Iris pigment epithelial cell (primary cell): ENCODE measurements at places on chromosomes 11 and 22.
A peak's percentile ranks its signal among the peaks of the same experiment; 100 is the strongest.

- DNase-seq: peak; percentile 30
These were observed 44.9 kb upstream of the FADD start for GRCh38 chr11:70158201-70158600.

- DNase-seq: peak; percentile 55
These were observed 15.6 kb downstream of the SREBF2 start for GRCh38 chr22:41848468-41848867.

GRCh38 chr11:37812281-37812880, 1214.3 kb upstream of the RAG2 start:
- no peak for DNase-seq

GRCh38 chr11:74687237-74688023, 43.8 kb downstream of the CHRDL2 start:
- peak; percentile 52 for DNase-seq

DNA sequence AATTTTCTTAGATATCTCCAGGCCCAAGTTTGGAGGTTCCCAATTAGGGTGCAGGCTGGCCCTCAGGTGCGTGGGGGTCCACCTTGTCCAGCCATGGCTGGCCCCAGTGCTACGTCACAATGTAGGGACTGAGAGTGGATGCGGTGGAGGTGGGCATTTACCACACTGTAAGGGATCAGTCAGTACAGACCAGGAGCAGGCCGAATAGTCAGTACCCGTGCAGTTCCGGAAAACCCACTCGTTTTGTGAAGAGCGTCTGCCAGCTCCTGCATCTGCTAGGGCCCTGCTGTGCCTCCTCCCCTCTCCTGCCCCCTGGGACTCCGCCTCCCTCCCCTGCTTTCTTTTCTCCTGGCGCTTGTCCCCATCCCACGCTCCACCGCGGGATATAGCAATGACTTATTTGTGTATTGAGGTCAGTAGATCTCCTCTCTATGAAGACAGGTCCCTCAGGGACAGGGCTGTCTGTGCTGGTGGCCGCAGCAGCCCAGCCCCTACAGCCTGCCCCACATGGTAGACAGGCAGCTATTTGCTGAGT, 50.4 kb upstream of the SEPTIN5 start:
- DNase-seq: peak; percentile 43

DNA sequence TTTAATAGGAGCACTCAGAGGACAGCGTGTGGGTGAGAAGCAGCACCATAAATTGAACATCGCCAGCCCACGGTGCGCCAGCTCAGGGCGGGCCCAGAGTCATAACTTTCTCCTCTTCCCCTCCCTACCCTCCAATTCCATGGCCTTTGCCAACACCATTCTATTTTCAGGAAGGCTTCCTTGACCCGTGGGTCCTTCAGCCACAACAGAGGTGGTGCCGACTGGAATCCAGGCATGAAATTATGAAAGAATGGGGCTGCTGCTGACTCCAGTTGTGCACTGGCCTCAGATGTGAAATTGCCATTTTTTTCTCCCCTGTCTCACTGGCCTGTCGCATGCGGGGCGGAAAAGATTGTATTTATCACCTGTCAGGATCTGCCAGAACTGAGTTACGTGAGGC, 345.9 kb downstream of the MIAT start:
- DNase-seq: no peak

DNA sequence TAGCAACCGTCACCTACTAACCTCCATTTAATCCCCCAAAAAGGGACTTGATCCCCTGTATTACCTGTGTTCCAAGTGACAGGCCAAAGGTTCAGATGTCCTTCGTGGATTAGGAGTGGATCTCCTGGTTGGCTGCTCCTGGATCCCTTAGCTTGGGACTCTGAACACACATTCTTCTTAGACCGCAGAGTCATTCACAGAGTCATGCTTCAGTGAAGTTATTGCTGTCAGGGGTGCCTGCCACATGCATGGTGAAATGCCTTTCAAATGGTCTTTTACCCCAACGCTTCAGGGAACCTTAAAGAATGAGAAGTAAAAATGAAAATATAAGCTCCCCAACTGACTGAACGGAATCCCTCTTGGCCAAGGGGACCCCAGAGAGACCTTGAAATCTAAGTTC, 49.1 kb downstream of the ADAMTS8 start:
- no peak for DNase-seq

GRCh38 chr11:5546457-5546856, 1.9 kb downstream of the OR52H1 start:
- DNase-seq: peak; percentile 8

DNA sequence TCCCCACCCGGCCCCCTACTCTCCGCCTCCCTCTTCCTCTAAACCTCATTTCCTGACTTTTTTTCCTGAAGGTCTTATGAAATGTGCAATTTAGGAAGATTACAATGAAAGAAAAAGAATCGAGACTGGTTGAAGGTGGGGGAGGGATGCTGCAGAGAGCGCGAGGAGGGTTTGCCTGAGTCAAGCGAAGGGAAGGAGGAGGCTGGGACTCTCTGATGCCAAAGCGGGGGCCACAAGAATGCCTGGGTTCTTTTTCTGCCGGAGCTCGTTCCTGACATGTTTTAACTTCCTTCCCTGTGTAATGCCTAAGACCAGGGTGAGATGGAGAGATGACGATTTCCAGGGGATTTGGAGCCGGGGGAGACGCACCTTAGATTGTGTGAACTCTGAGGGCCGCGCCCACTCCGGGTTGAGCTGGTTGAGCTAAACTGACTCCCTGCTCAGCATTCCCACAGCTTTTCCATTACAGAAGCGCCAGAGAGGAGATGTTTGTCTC, 270.5 kb upstream of the SORL1-AS1 start:
- DNase-seq: peak; percentile 28

- no peak for DNase-seq
These were observed 2.6 kb upstream of the NUDT8 start for GRCh38 chr11:67632175-67632981.

- no peak for DNase-seq
These were observed 8.7 kb downstream of the SELENOM start for GRCh38 chr22:31098632-31099110.

- DNase-seq: no peak
These were observed 135.3 kb downstream of the CCDC34 start for GRCh38 chr11:27227736-27228135.

DNA sequence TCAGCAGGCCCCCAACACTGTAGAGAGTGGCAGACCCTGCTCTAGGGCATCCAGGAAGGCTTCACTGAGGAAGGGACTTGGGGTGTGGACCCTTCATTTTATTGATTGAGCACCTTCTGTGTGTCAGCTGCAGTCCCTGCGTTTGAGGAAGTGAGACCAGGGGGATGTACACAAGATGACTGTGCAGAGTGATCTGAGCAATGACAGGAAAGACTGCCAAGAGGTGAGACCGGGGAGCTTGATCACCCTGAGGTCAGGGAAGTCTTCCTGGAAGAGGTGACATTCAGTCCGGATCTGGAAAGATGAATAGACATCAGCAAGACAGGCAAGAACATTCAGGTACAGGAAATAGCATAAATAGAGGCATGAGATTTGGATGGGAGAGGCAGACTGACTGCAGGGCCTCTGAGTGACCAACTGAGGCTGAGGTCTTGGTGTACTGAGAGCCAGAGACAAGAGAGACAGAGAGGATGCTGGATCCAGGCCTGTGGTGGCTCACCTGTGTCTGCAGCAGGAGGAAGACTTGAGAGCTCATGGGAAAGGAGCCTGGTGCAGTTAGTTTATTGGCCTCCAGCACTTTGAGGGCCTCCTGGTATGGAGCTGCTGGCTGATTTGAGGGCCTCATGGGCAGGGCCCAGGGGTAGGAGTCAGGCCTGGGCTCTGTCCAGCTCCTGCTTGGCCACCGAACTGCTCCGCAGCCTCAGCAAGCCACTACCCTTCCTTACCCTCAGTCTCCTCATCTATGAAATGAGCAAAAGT, 5.2 kb downstream of the DGAT2 start:
- DNase-seq: no peak

DNA sequence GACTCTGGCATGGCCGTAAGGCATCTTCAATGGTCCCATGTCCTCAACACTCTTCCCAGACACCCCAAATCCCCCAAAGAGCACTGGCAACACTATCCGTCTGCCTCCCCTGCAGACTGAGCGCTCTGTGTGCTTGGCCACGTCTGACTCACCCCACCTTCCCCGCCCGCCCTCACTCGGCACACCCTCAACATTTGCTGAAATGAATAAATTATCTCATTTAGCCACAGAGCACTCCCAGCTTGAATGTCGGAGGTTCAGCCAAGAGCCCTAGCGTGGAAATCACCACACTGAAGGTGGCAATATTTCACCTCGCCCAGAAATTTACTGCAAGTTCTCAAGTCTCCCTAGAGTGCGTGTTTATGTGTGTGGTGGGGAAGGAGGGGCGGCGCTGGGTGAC, 46.6 kb upstream of the TCF20 start:
- no peak for DNase-seq

- DNase-seq: no peak
These were observed 785 bp downstream of the WT1 start for GRCh38 chr11:32434356-32435151.

- DNase-seq: no peak
These were observed 803.2 kb downstream of the TBC1D22A start for GRCh38 chr22:47565607-47566006.

DNA sequence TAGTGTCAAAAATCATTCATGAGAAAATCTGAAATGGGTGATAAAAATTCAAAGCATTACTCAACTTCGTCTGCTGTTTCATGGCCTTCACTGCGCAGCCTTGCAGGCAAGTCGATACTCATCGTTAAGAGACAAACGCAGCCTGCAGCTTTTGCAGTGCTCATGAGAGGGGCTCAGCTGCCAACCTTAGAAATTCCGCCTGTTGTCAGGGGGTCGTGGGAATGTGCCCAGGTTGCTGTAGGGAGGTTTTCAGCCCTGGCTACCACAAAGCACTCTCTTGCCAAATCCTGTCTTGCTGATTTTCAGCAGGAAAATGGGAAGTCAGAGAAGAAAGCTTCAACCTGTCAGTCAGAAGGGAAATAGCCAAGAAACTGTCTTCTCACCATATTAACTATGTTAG, 25.4 kb upstream of the GRAMD1B start:
- DNase-seq: no peak

GRCh38 chr11:61477727-61478148, 30.8 kb upstream of the LRRC10B start:
- no peak for DNase-seq

- DNase-seq: no peak
These were observed 1686.8 kb downstream of the LRRC4C start for GRCh38 chr11:39772525-39773137.

DNA sequence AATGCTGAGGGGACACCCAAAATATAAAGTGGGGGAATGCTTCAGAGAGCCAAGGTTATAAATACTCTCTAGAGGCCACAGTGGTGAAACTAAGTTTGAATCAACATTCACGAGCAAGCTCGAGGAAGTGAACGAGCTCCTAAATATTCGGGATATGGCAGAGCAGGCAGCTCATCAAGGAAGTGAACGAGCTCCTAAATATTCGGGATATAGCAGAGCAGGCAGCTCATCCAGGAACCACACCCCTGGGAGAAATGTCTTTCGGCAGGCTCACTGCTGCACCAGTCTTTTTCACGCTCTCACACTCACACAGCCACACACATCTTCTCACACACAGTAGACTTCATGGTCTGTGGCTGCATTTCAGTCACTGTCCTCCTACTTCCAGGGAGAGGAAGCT, 787.5 kb downstream of the OPCML start:
- no peak for DNase-seq

- no peak for DNase-seq
These were observed 5.2 kb upstream of the ASCL2 start for GRCh38 chr11:2275334-2276279.

DNA sequence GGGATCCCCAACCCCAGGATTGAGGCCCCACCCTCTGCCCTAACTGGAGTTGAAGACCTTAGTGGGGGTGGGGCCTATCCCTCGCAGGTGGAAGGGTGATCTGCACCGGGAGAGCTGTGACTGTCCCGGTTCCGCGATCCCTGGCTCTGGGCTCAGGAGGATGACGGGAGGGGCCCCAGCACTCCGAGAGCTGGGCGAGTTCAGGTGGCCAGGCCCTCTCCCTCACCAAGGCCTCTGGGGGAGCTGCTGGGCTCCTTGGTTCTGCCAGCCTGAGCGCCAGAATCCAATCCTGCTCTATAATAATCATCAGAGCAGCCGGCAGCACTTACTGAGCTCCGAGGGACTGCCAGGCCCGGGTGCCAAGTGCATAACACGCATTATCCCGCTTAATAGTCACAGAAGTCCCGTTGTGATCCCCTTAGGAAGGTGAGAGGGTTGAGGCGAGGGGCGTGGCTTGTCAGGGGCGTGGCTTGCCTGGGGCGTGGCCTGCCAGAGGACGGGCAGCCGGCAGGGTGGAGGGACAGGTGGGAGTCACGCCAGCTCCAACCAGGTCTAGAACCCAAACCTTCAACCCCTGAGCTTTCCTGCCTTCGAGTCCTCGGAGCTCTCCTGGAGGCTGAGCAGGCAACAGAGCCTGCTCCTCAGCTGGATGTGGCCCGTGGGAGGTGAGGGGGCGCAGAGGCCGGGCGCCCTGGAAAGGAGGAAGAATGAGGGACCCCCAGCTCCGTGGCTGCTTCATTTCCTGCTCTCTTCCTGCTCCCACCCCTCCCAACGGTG, 7.3 kb upstream of the SYT7 start:
- no peak for DNase-seq

DNA sequence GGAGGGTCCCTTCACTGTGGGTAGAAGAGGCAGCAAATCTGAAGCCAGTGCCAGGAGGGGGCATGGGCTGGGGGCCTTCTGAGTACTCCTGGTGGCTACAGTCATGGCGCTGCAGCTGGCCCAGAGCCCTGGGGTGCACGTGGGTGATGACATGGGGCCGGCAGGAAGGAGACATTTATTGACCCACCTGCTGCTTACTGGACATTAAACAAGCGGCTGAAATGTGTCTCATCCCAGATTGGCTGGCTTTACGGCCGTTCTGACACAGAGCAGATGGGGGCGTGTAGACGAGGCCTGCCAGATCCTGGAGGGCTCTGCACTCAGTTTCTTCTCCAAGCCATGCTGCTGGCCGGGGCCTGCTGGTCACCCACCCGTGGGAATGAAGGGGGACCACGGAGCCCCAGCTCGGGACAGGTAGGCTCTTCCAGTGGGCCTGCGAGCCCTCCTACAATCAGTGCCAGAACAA, 906.9 kb downstream of the BRD1 start:
- DNase-seq: no peak

DNA sequence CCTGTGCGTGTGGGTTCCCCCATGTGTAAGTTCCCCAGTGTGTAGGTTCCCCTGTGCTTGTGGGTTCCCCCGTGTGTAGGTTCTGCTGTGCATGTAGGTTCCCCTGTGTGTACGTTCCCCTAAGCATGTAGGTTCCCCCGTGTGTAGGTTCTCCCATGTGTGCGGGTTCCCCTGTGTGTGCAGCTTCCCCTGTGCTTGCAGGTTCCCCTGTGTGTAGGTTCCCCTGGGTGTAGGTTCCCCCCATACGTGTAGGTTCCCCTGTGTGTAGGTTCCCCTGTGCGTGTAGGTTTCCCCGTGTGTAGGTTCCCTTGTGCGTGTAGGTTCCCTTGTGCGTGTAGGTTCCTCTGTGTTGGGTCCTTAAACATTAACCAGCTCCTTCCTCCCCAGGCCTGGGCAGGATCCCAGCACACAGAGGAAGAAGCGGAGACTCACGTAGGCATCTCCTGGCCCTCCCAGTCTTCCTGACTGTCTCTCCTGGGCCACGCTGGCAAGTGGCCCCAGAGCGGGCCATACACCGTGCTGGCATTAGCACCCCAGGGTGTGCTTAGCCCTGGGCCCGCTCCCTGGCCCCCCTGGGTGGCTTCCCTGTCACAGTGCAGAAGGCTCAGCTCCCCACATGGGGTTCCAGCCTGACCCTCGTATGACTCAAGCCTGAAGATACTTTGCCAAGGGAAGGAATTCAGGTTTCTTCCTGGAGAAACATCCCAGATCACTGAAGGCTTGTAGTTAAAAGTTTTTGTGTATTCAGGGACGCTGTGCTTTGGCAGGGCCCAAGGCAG, 2.8 kb upstream of the GRAMD4 start:
- DNase-seq: no peak
